ENCODE measurements at places on chromosomes 3 and 15.

- no peak for DNase-seq
Observed at GRCh38 chr3:128432301-128432970, 34.3 kb downstream of the DNAJB8 start.

DNA sequence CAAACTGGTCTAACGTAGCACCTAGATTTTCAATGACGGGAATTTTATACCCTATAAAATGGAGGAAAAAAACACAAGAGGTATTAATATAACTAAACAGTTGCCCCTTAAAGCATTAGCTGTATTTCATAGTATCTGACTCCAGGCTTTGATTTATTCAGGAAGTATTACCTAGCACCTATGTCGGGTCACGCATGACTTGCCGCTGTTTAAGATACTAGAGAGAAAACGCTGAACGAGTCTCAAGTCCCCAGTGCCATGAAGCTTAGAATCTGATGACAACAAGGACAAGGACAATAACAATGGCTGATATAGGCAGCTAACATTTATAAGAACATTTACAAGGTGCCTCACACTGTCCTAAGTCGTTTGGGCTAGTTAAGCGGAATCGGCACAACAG lies 1.9 kb downstream of the SNRPA1 start:
- no peak for DNase-seq

DNA sequence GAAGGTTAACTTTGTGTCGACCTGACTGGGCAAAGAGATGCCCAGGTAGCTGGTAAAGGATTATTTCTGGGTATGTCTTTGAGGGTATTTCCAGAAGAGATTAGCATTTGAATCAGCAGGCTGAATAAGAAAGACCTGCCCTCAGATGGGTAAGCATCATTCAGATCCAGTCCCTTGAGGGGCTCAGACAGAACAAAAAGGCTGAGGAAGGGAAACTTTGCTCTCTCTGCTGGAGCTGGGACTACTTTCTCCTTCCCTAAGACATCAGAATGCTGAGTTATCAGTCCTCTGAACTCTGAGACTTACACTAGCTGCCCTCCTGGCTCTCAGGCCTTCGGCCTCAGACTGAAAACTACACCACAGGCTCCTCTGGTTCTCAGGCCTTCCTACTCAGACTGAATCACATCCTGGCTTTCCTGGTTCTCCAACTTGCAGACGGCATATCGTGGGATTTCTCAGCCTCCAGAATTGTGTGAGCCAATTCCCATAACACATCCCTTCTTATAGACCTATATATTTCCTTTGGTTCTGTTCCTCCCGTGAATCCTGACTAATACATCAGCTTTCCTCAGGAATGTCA lies 982.9 kb downstream of the TUSC7 start:
- DNase-seq = no peak

- DNase-seq = no peak
Observed at GRCh38 chr3:50567011-50567385, 549 bp downstream of the C3orf18 start.

- no peak for DNase-seq
Observed at GRCh38 chr15:40372981-40373380, 9.5 kb upstream of the KNSTRN start.

DNA sequence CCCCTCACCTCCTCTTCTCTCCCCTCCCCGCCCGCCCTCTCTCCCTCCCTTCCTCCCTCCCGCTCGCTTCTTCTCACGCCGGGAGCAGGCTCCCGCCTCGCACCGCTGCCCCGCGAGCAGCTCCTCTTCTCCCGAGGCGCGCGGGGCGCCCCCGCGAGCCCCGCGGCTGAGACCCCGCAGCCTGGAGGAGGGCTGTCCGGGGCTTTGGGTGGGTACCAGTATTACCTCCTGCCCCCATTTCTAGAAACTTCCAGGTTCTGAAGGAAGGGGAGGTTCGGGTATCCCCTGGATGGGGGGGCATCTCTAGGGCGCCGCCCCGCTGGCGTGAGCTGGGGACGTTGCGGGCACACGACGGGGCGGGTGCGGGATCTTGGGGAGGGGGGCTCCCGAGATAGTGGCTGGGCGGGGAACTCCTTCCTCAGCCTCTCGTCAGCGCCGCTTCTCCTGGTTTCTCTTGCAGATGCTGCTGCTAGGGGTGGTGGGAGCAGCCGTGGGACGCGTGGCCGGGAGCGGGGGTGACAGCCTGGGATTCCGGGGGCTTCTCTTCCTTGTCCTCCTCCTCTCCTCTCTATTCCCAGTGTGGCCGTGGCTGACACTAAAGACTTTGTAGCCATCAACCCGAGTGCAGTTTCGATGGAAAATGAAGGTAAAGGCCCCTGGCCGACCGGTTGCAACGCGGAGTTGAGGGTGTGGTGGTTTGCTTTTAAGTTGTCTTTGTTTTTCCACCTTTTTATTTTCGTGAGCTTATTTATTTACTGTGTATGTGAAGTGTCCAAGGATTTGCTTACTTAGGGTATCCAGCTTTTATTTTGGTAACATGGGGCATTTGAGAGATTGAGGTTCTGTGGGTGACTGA lies 474 bp downstream of the ATP2C1 start:
- DNase-seq = no peak

- no peak for DNase-seq
Observed at GRCh38 chr3:120443626-120444123, 7.1 kb downstream of the FSTL1 start.

DNA sequence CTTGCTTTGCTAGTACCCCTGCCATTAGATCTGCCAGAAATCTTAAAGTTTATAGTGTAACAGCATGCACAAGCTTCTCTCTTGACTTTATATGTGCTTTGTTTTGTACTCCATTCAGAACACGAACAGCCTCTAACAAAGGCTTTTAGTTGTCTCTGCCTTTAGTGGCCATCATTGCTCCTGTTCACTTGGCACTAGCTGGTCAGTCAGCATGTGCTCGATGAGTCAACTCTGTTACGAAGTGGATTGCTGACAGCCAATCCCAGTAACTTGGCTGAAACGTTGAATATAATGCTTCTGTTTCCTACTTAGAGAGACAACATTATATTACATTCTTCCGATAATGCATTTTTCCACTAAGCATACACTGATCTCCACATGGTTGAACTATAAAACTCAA lies 349.2 kb downstream of the NAALADL2 start:
- DNase-seq = no peak

DNA sequence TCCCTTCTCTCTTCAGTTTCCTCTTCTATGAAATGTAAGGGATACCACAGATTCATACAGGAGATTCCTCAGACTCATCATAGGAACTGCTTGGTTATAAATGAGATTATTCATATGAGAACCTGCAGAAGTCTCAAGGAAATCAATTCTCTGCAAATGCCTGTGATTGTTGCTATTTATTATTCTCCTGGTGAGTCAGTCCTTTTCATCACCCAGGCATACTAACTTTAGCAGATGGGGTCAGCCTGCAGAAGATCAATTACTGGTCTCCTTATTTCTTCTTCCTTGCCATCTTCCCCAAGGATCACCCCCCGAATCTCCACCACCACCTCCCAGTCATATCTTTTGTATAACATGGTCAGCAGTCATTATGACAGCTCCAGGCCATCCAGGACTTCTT lies 53.8 kb upstream of the DCP1A start:
- DNase-seq = no peak
